ENCODE measurements at places on chromosomes 12 and 14. TPM values are rescaled to one million over a fixed set of nuclear protein-coding genes. Genes with fewer than 3 reads are reported as not detected.
A peak's percentile ranks its signal among the peaks of the same experiment; 100 is the strongest.

Gene RAD51AP1
- 76.0 TPM for total RNA-seq

Gene IL31
- not detected for total RNA-seq

Gene SERPINA10
- not detected for total RNA-seq

Gene ZFHX2
- total RNA-seq, result 9.2 TPM

Gene C1QL4
- total RNA-seq, result 0.14 TPM

- no peaks in the 10 kb centered on the region for H3K4me1 ChIP-seq
- peak overlapping the region; percentile 84 for H3K27ac ChIP-seq
- H3K27me3 ChIP-seq, result no peaks in the 10 kb centered on the region
- no peaks in the 10 kb centered on the region for H3K36me3 ChIP-seq
- H3K4me3 ChIP-seq, result no peak overlapping the region
- DNase-seq, result no peak
Observed at GRCh38 chr12:78210894-78211302, 380.2 kb downstream of the NAV3 start.

- no peak overlapping the region for H3K4me3 ChIP-seq
- peaks cover 8% of the 10 kb centered on the region for H3K4me1 ChIP-seq
- H3K27me3 ChIP-seq, result peaks cover 10% of the 10 kb centered on the region
- no peak for DNase-seq
- H3K36me3 ChIP-seq, result no peaks in the 10 kb centered on the region
Observed at GRCh38 chr12:69840727-69841126, 15.7 kb downstream of the MYRFL start.

DNA sequence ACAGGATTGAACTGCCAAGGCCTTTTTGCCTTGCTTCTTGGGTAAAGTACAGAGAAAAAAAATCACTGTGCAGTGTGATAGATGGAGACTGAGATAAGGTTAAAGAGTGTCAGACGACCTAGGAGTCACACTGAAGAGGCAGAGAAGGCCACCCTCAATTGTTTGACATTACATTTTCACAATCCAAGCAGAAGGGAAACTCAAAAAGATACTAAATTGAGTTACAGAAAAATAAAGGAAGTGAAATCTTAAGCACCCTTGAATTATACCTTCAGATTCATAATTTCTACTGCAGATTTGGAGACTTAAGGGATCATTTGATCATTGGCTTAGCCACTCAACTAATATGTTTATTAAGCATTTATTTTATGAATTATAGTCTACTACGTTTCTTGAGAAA is 97.1 kb downstream of the MYF5 start:
- DNase-seq, result no peak
- H3K4me1 ChIP-seq, result no peaks in the 10 kb centered on the region
- H3K4me3 ChIP-seq, result no peak overlapping the region
- no peak overlapping the region for H3K27ac ChIP-seq

DNA sequence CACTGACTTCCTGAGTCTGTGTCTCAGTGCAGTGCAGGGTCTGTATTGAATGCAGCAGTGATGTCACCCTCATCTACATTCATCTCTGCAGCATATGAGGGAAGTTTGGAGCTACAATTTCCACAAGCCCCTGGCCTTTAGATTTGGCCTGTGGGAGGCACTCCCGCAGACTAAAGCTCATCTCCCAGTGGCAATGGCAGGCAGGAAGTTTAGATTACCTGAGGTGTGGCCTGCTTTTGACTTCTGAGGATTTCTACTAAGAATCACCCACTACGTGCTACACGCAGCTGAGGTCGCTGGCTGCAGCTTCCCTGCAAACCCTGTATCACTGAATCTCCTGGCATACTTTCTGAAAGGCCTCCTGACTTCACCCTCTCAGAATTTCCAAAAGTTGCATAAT is 202.2 kb upstream of the PRKD1 start:
- H3K27me3 ChIP-seq, result no peaks in the 10 kb centered on the region
- peak; percentile 58 for DNase-seq
- peaks cover 11% of the 10 kb centered on the region for H3K4me1 ChIP-seq
- H3K27ac ChIP-seq, result no peak overlapping the region
- H3K36me3 ChIP-seq, result no peaks in the 10 kb centered on the region
- no peak overlapping the region for H3K4me3 ChIP-seq

DNA sequence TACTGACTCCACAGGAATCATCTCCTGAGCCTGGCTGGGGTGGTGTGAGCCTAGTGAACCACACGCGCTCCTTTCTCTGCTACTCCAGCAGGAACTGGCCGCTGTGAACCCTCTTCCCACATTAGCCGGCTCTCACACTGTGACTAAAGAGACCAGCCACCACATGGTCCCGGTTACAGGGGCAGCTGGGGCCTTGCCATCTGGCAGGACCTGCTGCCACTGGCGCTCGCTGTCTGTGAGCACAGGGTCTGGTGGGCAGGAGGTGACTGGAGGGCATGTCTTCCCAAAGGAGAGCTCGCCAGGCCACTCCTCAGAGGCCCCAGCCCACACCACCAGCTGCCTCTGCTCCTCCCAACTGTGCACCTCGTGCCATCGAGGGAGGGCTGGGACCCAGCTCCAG is 99.3 kb downstream of the SINHCAF start:
- no peaks in the 10 kb centered on the region for H3K27me3 ChIP-seq
- H3K4me3 ChIP-seq, result no peak overlapping the region
- no peak overlapping the region for H3K27ac ChIP-seq
- peaks cover 16% of the 10 kb centered on the region for H3K4me1 ChIP-seq
- no peaks in the 10 kb centered on the region for H3K36me3 ChIP-seq
- DNase-seq, result peak; percentile 56

DNA sequence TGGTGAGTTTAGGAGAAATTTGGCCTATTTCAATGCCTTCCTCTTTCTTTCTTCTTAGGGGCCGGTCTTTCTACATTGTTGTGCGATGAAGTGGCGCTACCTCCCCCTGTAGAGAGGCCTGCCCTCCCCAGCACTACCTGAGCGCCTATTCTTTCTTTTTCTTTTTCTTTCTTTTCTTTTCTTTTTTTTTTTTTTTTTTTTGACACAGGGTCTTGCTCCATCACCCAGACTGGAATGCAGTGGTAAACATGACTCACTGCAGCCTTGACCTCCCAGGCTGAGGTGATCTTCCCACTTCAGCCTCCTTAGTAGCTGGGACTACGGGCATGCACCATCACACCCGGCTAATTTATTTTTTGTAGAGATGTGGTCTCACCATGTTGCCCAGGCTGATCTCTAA is 136.1 kb upstream of the MAX start:
- H3K27ac ChIP-seq, result no peak overlapping the region
- H3K27me3 ChIP-seq, result no peaks in the 10 kb centered on the region
- no peaks in the 10 kb centered on the region for H3K36me3 ChIP-seq
- H3K4me1 ChIP-seq, result peaks cover 9% of the 10 kb centered on the region
- H3K4me3 ChIP-seq, result no peak overlapping the region

- no peaks in the 10 kb centered on the region for H3K36me3 ChIP-seq
- no peak overlapping the region for H3K4me3 ChIP-seq
- no peak overlapping the region for H3K27ac ChIP-seq
- DNase-seq, result no peak
- peaks cover 12% of the 10 kb centered on the region for H3K27me3 ChIP-seq
Observed at GRCh38 chr14:105179191-105179590, 1.9 kb downstream of the NUDT14 start.

- no peak overlapping the region for H3K4me3 ChIP-seq
- no peaks in the 10 kb centered on the region for H3K4me1 ChIP-seq
- peak; percentile 56 for DNase-seq
- peaks cover 10% of the 10 kb centered on the region for H3K36me3 ChIP-seq
Observed at GRCh38 chr12:1413930-1414329, 180.5 kb downstream of the FBXL14 start.

Measured in endodermal cell (in vitro differentiated cells).